ENCODE measurements at places on chromosomes 7 and 10.

GRCh38 chr7:99021941-99022560 lies 121.9 kb downstream of the SMURF1 start:
- no peak for DNase-seq

GRCh38 chr10:74593470-74593869 lies 232.9 kb upstream of the KAT6B start:
- no peak for DNase-seq

DNA sequence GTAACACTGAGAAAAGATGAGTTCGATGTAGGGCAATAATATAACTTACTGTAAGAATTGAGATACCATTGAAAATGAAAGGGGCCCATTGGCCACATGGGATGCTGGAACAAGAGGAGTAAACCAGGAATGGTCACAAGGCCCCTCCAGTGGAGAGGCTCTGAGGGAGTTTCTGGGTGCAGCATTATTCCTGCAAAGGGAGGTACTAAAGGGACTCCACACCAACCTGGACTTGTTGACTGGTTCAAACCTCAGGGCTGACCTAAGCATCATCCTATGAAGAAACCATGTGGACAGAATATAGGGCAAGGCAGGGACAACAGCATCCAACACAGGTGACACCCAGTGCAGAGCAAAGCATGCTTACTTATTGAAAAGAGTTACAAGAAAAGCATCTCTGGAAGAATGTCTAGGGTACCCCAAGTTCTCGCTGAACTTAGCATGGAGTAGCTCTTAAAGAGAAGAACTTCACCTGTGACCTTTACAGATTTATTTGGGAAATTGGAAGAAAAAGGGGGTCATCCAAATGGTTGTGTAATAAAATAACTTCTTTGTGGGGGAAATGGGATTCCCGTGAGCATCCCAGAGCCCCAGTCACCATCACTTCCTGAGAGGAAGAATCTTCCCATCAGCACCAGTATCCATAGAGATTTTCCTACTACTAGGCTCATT lies 34.7 kb downstream of the PRSS2 start:
- no peak for DNase-seq

DNA sequence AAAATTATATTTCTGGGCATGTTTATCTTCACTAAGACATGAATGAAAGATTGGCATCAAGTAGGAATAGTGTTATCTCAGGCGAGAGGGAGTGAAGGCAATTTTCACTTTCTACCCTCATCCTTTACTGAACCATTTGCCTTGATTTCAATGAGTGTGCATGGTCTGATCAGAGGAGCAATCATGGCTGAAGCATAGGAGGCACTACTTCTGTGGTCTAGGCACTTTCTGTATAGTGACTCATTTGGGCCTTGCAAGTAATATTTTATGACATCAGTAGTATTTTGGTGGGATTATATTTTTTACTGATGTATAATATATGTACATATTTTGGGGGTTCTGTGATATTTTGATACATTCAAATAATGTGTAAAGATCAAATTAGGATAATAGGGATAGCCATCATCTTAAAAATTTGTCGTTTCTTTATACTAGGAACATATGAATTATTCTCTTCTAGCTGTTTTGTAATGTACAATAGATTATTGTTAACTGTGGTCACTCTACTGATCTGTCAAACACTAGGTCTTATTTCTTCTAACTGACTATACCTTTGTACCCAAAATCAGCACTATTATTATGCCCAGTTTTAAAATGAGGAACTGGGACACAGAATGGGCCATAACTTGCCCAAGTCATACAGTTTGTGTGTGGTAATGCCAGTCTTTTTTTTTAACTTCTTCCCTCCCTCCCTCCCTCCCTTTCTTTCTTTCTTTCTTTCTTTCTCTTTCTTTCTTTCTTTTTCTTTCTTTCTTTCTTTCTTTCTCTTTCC lies 101.9 kb downstream of the RAB11FIP2 start:
- no peak for DNase-seq

GRCh38 chr10:26780793-26781601 lies 79.8 kb downstream of the ABI1 start:
- DNase-seq: no peak

- DNase-seq: no peak
Measured at GRCh38 chr7:45575501-45576248, 1.5 kb downstream of the ADCY1 start.

All from HEK293T (cell line).